LNCaP clone FGC (cell line): ENCODE measurements at places on chromosomes 2 and 18.

DNA sequence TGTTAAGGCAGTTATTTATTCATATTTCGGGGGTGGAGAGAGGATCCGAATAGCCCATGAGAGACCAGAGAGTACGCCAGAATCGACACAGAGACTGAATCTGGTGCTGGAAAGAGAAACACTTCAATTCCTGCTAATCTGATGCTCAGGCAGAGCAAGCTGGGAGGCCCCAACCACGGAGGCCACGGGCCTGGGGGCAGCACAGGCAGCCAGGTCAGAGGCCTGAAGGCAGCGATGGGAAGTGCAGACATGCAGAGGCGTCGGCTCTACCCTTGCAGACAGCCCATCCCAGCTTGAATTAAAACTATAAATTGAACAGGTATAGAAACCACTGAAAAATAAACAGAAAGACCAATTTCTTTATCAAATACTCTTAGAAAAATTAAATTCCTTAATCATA lies 50.6 kb downstream of the PXDN start:
- DNase-seq: no peak

DNA sequence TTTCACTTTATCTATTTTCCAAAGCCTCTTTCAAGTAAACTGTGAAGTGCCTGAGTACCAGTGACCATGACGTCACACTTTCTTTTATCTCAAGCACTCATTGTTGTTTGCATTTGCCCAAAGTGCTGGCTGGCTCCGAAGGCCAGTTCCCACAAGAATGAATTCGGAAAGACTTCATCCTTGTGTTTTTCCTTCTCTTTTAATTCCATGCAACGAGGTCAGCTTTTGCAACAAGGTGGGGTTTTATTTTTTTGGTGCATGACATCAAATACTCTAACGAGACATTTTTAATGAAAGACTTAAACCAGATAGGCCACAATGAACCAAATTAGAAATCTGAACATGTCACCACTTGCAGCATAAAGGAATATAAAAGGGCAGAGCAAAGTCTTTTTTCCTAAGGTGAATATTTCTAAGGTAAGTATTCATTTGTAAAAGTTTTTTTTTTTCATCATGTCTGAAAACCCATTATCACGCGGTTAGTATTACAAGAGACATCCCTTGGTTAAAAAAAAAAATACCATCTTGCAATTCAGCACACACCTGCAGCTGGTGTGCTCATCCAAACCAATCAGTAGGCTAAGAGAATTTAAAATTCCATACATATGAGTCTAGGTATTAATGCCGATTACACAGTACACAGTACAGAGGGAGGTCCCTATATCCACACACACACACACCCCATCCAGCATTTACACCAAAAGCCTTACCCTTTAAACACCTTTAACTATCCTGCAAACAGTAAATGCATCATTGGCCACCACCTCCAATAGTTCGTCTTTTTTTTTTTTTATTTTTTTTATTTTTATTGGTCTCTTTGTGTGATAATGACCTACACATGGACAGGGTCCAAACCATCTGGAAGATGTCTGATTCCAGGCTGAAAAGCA lies 2.3 kb downstream of the ARL4C start:
- DNase-seq: no peak

DNA sequence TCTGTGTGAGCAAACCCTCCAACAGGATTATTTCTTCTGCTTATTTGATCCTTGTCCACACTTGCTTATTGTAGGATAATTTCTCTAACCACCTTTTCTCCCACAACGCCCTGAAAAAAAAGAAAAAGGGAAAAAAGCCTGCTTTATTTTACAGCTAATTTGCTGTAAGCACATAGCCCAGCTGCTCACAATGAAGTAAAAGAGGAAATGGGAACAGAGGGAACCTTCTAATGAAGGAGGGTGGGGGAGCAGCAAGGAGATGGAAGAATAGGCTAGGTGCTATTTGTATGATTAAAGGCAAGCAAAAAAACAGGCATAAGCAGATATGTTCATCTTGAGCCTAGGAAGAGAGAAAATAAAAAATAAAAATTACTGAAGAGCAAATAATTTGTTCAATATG lies 331.6 kb downstream of the TXNL1 start:
- no peak for DNase-seq

DNA sequence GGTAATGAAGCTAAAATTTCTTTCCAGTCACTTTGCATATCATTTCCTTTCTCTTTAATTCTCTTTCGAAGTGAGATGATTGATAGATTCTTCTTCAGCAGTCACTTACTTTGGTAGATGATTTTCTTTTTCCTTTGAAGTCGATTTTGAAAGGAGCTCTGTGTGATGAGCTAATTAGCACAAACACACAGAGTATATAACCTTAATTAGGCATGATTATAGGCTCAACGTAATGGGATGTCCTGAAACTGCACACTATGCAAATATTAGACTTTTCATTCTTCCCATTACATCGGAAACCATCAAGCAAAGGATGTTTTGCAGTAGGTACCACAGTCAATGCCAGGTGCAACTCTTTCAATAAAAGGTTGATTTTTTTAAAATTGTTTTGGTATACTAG lies 6.4 kb upstream of the CTLA4 start:
- no peak for DNase-seq

- no peak for DNase-seq
Observed at GRCh38 chr2:172440795-172441194, 13.4 kb downstream of the ITGA6 start.

DNA sequence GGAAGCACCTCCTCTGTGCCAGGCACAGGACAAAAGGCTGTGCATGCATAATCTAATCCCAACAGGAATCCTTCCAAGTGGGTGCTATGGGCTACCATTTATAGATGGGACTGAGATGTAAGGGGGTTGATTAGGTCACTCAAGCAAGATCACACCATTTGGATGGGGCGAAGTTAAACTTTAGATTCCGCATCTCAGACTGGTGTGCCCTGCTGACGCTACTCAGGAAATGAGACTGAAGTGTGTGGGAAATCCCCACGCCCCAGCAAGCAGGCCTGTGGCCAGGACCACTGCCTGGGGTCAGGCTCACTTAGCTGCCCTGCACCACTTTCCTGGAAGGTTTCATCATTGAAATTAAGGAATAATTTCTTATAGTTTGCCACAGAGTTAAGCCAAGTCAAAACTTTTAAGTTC lies 70.5 kb upstream of the PPP1CB start:
- DNase-seq: no peak

GRCh38 chr2:102843764-102844443 lies 82.1 kb downstream of the TMEM182 start:
- no peak for DNase-seq

DNA sequence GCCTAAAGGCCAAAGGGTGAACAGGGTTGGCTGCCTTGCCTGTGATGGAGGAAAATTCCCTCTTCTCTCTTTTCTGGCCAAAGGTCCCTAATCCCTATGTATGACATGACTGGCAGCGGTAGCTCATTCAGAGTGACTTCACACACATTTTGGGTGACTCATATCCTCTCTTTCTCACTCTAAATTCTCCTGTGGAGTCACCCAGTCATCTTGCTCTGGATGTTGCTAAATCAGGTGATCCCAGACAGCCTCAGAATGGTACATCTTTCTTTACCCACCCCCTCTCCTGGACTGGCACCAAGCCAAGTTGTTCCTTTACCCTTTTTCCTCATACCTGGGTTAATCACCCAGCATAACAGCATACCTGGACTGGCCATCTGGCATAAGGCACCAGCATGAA lies 77.2 kb downstream of the NEURL3 start:
- no peak for DNase-seq

DNA sequence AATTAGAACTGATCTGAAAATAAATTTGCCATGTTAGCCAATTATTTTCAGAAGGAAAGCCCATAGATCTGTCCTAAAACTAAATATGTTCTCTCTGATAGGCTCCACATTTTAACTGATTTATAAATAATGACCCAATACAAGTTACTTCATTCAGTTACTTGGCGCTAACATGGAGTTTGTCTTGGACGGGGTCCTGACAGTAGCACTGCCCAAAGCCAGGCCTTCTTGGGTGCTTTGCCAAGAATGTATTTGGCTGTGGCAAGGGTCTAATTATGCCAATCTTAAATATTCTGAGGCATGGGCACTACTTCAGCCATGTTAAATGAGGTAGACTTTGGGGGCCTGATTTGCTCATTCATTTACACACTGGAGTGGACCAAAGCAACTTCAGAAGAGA lies 135.0 kb upstream of the PKDCC start:
- no peak for DNase-seq

DNA sequence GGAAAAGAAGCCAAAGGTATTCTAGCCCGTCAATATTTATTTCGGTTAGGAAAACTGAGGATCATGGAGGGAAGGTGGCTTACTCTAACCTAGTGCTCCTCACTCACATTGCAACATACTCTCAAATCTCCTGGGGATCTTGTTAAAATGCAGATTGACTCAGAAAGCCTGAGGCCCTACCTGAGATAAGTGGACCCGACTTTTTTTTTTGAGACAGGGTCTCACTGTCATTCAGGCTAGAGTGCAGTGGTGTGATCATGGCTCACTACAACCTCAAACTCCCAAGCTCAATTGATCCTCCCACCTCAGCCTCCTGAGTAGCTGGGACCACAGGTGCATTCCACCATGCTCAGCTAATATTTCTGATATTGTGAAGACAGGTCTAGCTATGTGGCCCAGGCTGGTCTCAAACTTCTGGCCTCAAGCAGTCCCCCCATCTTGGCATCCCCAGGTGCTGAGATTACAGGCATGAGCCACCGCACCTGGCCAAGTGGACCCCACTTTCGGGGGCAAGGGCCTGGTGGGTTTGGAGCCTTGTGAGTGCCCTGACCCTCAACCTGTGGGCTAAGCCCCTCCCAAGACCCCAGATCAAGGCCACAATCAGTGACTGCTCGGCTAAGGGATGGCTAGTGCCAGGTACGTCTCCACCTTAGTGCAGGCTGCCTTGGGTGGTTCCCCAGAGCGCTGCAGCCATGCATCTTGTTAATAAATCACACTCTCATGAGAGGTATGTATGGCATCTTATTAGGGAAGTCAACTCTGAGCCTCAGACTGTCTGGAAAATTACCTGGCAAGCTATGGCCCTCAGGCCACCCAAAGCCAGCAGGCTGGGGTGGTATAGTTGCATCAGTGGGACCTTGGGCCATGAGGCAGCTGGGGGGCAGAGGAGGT lies 1.1 kb upstream of the NEURL3 start:
- no peak for DNase-seq

DNA sequence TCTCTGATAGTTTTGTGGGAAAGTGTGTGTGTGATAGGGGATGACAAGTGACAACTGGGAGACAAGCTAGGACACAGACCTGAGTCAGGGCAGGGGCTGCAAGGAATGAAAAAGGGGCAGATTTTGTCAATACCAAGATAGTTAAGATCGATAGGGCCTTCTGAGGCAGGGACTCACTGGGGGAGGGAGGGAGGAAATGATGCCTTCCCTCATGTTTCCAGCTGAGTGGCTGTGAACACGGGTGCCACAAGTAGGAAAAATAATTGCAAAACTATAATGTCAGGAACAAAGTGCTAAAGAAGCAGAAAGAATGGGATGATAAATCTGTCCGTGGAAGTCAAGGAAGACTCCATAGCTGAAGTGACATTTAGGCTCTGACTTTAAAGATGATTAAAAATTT lies 24.2 kb downstream of the CDH2 start:
- DNase-seq: no peak

DNA sequence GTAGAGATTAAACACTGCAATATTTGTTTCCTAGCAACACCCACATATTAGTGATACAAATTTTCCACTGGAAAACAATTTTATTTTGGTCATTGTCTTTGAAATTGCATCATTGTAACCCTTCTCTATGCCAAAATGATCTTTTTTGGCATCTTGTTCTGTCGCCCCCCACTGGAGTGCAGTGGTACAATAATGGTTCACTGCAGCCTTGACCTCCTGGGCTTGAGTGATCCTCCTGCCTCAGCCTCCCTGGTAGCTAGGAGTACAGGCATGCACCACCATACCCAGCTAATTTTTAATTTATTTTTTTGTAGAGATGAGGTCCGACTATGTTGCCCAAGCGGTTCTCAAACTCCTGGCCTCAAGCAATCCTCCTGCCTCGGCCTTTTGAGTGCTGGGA lies 117.4 kb downstream of the PIK3C3 start:
- no peak for DNase-seq

- no peak for DNase-seq
Observed at GRCh38 chr2:238727585-238728329, 120.1 kb upstream of the TWIST2 start.

DNA sequence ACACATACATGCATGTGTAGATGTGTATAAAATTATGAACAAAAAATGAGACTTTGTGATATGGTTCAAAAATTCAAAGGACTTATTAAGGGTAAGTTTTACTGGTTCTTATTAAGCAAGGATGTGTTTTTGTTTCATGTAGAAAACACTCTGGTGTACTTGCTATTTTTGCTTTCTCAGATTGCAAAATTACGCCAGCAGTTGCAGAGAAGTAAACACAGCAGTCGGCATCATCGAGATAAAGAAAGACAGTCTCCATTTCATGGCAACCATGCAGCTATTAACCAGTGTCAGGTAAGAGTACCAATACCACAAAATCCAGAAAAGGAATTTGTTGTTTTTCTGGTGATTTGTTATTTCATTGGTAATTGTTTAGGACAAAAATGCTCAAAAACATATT lies 91.3 kb downstream of the FAM117B start:
- no peak for DNase-seq

DNA sequence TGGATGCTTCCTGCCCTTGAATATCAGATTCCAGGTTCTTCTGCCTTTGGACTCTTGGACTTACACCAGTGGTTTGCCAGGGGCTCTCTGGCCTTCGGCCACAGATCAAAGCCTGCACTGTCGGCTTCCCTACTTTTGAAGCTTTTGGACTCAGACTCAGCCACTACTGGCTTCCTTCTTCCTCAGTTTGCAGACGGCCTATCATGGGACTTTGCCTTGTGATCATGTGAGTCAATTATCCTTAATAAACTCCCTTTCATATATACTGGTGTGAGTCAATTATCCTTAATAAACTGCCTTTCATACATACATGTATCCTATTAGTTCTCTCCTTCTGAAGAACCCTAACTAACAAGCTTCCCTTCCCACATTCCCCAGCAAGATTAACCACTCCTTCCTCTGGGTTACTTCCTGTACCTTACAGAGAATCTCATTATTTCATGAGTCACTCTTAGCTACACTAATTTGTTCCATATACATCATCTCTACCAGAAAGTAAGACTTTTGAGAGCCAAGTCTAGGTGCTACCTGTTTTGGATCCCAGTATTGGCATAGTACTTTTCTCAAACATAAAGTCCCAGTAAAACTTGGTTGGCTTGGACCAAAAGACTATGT lies 31.3 kb upstream of the LRATD1 start:
- no peak for DNase-seq

- no peak for DNase-seq
Observed at GRCh38 chr2:86413296-86414094, 27.7 kb upstream of the KDM3A start.
